ENCODE measurements at places on chromosomes 7 and 10. TPM values are rescaled to one million over a fixed set of nuclear protein-coding genes. Genes with fewer than 3 reads are reported as not detected.

- no peaks in the 10 kb centered on the region for H3K4me1 ChIP-seq
- H3K27ac ChIP-seq, result no peak overlapping the region
- no peaks in the 10 kb centered on the region for H3K27me3 ChIP-seq
- no peaks in the 10 kb centered on the region for H3K36me3 ChIP-seq
Observed at GRCh38 chr10:65365878-65366277, 1560.0 kb upstream of the LRRTM3 start.

DNA sequence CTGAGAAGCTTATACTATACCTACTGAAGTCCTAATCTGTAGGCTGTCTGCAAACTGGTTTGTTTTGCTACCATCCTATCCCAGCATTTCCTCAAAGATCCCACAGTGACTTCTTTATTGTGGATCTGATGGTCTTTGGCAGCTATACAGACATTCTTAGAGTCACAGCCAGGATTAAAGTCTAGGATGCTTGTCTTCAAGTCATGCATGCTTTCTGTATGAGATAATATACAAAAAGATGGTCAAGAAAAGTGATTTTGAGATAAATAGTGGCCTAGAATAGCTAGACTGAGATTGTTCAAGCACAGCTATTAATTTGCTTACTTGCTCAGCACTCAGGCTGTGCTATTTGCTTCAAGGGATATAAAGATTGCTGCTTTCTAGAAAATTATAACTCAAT lies 454.4 kb downstream of the AUTS2 start:
- H3K4me3 ChIP-seq, result no peak overlapping the region
- no peaks in the 10 kb centered on the region for H3K27me3 ChIP-seq
- no peaks in the 10 kb centered on the region for H3K36me3 ChIP-seq
- no peak overlapping the region for H3K27ac ChIP-seq
- H3K4me1 ChIP-seq, result no peaks in the 10 kb centered on the region

- DNase-seq, result no peak
- H3K27me3 ChIP-seq, result no peaks in the 10 kb centered on the region
- no peak overlapping the region for H3K4me3 ChIP-seq
- H3K4me1 ChIP-seq, result no peaks in the 10 kb centered on the region
Observed at GRCh38 chr10:117790179-117790578, 247.6 kb downstream of the EMX2 start.

Gene MMD2
- total RNA-seq, result not detected

- peak overlapping the region; percentile 82 for H3K4me3 ChIP-seq
- H3K36me3 ChIP-seq, result peaks cover 36% of the 10 kb centered on the region
- H3K27me3 ChIP-seq, result no peaks in the 10 kb centered on the region
- DNase-seq, result peak; percentile 55
Observed at GRCh38 chr10:30705101-30705624, 75.6 kb upstream of the LYZL2 start.

DNA sequence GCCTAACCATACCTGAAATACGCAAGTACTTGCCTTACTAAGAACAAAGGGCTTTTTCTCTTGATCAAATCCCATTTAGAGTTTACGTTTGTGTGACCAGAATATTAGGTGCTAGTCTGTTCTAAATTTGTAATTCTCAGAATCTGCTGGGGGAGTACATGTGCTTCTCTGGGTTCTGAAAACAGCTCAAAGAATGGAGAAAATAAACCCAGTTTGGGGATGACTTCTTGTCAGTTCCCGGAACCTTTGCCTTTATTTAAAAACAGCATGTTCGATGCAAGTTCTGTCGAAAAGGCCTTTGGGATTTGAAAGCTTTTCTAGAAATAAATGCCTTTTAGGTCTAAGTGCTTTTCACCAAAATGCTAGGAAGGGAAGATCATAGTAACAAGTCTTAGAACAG lies 147.0 kb downstream of the ARID5B start:
- H3K4me1 ChIP-seq, result peaks cover 74% of the 10 kb centered on the region
- peak overlapping the region; percentile 99 for H3K27ac ChIP-seq
- peaks cover 65% of the 10 kb centered on the region for H3K36me3 ChIP-seq
- H3K4me3 ChIP-seq, result peak overlapping the region; percentile 98

GRCh38 chr7:24974026-24974832 lies 5.7 kb downstream of the OSBPL3 start:
- H3K4me1 ChIP-seq, result peaks cover 80% of the 10 kb centered on the region
- no peak overlapping the region for H3K4me3 ChIP-seq
- peaks cover 64% of the 10 kb centered on the region for H3K36me3 ChIP-seq
- H3K27me3 ChIP-seq, result no peaks in the 10 kb centered on the region
- no peak for DNase-seq

GRCh38 chr7:64905133-64905532 lies 2.1 kb downstream of the ZNF273 start:
- DNase-seq, result no peak
- H3K4me1 ChIP-seq, result peaks cover 46% of the 10 kb centered on the region
- H3K27me3 ChIP-seq, result no peaks in the 10 kb centered on the region

DNA sequence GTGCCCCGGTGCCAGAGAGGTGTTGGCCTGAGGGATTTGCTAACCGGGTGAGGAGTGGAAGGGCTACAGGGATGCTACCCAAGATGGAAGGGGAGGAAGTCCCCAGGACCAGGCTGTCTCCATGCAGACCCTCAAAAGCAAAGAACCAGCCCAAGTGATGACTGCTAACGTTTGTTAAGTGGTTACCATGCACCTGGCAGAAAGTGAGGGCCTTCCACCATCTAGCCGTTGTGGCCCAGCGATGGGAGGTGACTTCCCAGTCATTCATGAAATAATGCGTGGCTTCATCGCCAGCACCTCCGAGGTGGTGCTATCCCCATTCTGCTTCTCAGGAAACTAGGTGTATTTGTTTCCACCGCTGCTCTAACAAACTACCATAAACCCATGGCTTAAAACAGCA lies 86.8 kb upstream of the LANCL2 start:
- H3K36me3 ChIP-seq, result no peaks in the 10 kb centered on the region
- no peak overlapping the region for H3K27ac ChIP-seq
- DNase-seq, result no peak
- no peaks in the 10 kb centered on the region for H3K4me1 ChIP-seq
- H3K27me3 ChIP-seq, result peaks cover 8% of the 10 kb centered on the region
- no peak overlapping the region for H3K4me3 ChIP-seq

GRCh38 chr10:127046975-127047877 lies 142.0 kb downstream of the DOCK1 start:
- H3K27ac ChIP-seq, result no peak overlapping the region
- H3K4me1 ChIP-seq, result no peaks in the 10 kb centered on the region
- H3K27me3 ChIP-seq, result no peaks in the 10 kb centered on the region
- no peak for DNase-seq
- no peaks in the 10 kb centered on the region for H3K36me3 ChIP-seq

Gene CRYGN
- total RNA-seq, result not detected

Gene EN2
- total RNA-seq, result not detected

DNA sequence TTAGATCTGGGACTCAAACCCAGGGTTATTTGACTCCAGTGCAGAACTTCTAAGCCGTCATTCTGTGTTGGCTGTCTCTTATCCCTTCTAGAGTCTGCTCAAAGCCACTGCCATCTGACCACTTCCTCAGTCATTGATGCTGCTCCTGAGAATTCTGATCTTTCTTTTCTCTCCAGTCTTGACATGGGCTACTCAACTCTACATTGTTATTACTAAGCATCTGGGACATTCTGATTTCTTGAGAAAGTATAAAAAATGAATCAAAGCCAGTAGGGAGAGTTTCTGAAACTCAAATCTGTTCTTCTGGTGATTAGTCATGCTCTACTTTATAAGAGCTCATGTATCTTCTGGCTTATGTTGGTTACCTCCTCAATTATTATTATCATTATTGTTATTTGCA lies 48.7 kb downstream of the ANK3 start:
- H3K27ac ChIP-seq, result no peak overlapping the region
- H3K4me3 ChIP-seq, result no peak overlapping the region
- peaks cover 2% of the 10 kb centered on the region for H3K4me1 ChIP-seq

Gene EPO
- not detected for total RNA-seq

All from activated CD4-positive, alpha-beta memory T cell treated with anti-CD3 and anti-CD28 coated beads, Interleukin-2, amount 10 ng/mL, durations not matched to agents 7 days and 5 days (primary cell).